Esophagus muscularis mucosa (tissue), 4 donors: ENCODE measurements at places on chromosomes 6 and 20. TPM values are rescaled to one million over a fixed set of nuclear protein-coding genes. Genes with fewer than 3 reads are reported as not detected.

SRSF12 gene
- 1.2 TPM for total RNA-seq

STMND1 gene
- total RNA-seq: not detected

BACH2 gene
- total RNA-seq: 9.8 TPM

ENPP5 gene
- total RNA-seq: 3.8 TPM

PRIM2 gene
- total RNA-seq: 15.0 TPM

COL10A1 gene
- total RNA-seq: not detected

PREX1 gene
- 37.1 TPM for total RNA-seq

SLC26A8 gene
- not detected for total RNA-seq

TNNC2 gene
- total RNA-seq: 0.46 TPM

DEFB129 gene
- total RNA-seq: not detected

RPS6KA2 gene
- 115 TPM for total RNA-seq

MYB gene
- total RNA-seq: 0.29 TPM

FAM209B gene
- total RNA-seq: not detected

SIRPD gene
- total RNA-seq: not detected

TULP1 gene
- total RNA-seq: not detected

LAMP5 gene
- total RNA-seq: 0.17 TPM

FAM162B gene
- 8.0 TPM for total RNA-seq

FAM83D gene
- total RNA-seq: 111 TPM

DLK2 gene
- total RNA-seq: not detected

PRKN gene
- 10.3 TPM for total RNA-seq

PMEPA1 gene
- total RNA-seq: 17.0 TPM

PKIB gene
- total RNA-seq: not detected

RBPJL gene
- not detected for total RNA-seq

ARMC2 gene
- 3.5 TPM for total RNA-seq

NKX2-2 gene
- not detected for total RNA-seq

C20orf204 gene
- 0.17 TPM for total RNA-seq

OR2H2 gene
- not detected for total RNA-seq

NEU1 gene
- total RNA-seq: 34.9 TPM
